ENCODE measurements at places on chromosomes 2 and 18.

DNA sequence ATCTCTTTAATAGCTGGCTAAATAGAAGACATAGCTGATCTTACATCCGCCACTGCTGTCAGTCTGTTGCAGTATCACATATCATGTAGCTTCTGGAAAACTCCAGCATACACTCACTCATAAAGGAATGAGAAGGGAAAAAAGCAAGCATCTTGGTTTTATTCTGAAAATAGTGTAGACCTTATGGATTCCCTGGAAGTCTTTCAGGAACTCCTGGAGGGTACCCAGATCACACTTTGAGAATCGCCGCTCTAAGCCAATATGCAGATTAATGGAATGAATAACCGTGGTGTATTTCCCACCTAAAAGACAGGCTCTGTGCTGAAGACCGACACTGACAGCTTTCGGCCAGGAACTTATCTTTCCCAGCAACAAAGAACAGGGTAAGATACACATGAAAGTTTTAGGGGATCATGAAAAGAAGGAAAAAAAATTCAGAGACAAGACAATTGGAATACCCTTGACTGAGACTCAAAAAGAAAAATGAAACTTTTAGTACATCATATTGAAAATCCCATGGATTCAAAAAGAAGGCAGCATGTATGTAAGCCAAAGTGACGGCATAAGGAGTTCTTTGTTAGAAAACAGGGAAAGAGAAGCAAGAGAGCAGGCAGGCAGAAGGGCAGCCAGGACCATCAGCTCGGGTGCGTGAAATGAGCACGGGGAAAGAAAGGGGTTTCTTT is 56.4 kb upstream of the SEC11C start:
- DNase-seq, result no peak

- DNase-seq, result no peak
Measured at GRCh38 chr2:189544318-189545042, 36.1 kb downstream of the SLC40A1 start.

DNA sequence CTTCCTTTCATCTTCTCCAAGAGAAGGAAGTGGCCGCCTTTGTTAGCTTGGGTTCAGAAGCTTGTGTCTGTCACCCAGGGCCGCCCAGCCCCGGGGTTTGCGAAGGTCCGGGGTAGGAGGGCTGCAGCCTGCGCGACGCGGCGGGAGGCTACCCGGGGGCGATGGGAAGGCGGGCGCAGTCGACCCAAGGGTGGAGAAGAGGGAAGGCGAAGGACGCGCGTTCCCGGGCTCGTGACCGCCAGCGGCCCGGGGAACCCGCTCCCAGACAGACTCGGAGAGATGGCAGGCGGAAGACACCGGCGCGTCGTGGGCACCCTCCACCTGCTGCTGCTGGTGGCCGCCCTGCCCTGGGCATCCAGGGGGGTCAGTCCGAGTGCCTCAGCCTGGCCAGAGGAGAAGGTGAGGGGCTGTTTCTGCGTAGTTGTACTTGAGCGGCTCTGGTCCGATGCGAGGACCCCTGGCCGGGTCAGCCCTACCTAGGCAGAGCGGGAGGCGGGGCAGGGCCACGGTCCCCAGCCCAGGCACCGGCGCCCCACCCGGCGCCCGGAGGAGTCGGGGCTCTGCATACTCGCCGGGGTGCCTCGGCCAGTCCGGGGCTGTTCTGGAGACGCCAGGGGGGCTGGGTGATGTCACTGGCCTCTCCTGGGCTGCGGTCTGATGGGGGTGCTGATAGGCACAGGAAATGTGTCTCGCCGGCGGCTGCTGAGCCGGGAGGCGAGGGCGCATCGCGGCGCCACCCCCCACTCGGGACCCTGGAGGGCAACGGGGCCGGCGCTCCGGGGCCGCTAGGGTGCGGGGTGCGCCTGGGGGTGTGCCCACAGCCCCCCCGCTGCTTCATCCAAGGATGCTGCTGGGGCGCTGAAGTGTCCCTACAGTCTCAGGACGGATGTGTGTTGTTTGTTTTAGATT is at the start of gene QPCT:
QPCT (plus strand) TSS at position 178 of the 909 bp plus-strand sequence; CDS start at position 280, 102 bp downstream.
- DNase-seq, result peak; percentile 49

GRCh38 chr2:171158790-171159371 is 1.8 kb downstream of the TLK1 start:
- no peak for DNase-seq

GRCh38 chr2:5668682-5669250 is 23.4 kb upstream of the SOX11 start:
- DNase-seq, result no peak

GRCh38 chr2:8571792-8572499 is 109.9 kb upstream of the ID2 start:
- no peak for DNase-seq

GRCh38 chr2:102144128-102144527 is 1.6 kb downstream of the IL1R1 start:
- no peak for DNase-seq

- no peak for DNase-seq
Measured at GRCh38 chr18:48007955-48008701, 77.7 kb upstream of the SMAD2 start.

GRCh38 chr2:226916669-226917068 is 80.8 kb downstream of the RHBDD1 start:
- DNase-seq, result no peak

GRCh38 chr2:174815526-174815925 is 51.3 kb upstream of the CHRNA1 start:
- no peak for DNase-seq

DNA sequence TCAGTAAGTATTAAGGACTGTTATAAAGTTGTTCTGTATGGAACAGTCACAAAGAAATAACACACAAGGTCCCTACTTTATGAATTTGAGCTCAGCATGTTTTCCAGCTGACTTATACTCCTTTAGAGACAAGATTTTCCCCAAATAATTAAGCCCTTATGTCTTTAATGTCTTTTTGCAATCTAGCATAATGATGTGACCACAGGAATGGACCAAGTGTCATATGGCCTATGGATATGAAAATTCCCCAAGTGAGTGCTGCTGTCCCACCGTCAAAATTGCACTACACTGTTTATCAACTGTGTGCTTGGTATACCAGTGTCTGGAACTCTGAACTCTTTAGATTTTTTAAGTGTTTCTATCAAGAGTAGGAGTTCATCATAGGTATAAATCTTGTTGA is 369.6 kb downstream of the PID1 start:
- no peak for DNase-seq

- no peak for DNase-seq
Measured at GRCh38 chr2:45890819-45891218, 239.3 kb downstream of the PRKCE start.

DNA sequence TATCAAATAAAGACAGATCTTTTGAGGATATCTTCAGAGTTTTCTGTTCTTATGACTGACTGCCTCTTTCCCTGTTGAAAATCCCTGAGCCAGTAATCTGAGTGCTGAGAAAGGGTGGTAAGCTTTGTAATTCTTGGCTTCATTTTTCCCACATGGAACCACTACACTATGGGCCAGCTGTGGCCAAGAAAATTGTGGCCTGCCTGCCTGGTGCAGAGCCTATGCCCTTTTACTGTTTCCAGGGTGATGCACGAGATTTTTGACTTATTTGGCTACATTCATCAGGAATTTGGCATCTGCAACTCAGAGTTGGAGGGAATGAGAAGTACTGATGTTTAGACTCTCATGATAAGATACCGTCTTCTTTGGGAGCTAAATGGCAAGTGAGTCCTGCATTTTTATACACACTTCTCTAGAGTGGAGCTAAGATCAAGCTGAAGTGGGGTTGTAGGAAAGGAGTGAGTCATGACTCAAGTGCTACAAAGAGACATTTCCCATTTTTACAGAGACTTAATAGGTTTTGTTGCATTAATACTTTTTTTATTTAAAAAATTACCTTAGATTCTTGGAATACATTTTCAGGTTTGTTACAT is 328.2 kb upstream of the CDH7 start:
- DNase-seq, result no peak

- no peak for DNase-seq
Measured at GRCh38 chr2:177075254-177075653, 137.3 kb upstream of the HNRNPA3 start.

GRCh38 chr2:155825876-155826275 is 506.6 kb downstream of the NR4A2 start:
- DNase-seq, result no peak

GRCh38 chr18:58232668-58233067 is 188.6 kb downstream of the NEDD4L start:
- DNase-seq, result no peak

DNA sequence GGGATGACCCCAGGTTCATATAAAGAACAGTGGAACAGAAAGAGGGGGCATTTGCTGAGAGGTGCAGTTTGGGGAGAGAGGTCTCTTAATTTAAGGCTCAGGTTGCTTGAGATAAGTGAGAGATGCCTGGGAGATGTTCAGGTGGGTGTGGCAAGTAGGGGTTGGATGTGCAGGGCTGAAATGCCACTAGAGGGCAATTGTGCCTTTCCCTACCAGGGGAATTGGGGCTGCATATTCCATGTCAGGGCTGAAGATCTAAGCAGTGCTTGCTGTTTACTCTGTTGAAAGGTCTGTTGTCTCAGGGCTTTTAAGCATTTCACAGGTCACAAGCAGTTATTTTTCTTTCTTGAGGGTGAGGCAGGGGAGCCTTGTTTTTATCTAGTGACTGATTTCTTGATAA is 7.8 kb downstream of the CCDC85A start:
- no peak for DNase-seq

GRCh38 chr2:45497355-45497754 is 113.7 kb downstream of the SRBD1 start:
- no peak for DNase-seq

DNA sequence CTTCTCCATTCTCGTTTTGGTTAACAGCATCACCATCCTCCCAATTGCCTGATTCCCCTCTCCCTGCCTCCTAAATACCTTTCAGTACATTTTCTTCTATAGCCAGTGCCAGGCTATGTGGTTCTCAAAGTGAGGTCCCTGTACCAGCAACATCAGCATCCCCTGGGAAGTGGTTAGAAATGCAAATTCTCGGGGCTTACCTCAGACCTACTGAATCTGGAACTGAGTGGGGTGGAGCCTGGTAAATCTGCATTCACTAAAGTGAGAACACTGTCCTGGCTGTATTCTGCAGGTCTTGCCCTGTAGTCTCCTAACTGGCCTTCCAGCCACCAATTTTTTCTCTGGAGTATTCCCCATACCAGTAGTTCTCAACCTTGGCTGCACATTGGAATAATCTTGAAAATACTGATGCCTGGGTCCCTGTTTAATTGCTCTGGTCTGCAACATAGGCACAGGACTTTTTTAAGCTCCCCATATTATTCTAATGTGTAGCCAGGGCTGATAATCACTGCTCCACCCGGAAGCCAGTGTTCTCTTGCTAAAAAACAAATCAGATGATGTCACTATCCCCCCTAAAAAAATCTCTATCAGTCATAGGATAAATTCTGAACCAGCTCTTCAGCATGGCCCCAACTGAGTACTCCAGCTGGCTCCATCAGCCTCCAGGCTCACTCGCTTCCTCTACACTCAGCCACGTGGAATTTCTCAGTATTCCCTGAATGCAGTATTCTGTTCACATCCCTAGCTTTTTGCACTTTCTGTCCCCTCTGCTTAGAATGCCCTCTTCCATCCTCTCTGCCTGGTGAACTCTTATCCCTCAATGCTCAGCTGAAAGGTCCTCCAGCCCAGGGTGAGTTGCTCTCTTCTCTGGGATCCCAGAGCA is 98.4 kb downstream of the CDK15 start:
- DNase-seq, result no peak

- DNase-seq, result no peak
Measured at GRCh38 chr2:224948859-224949258, 93.4 kb downstream of the DOCK10 start.

DNA sequence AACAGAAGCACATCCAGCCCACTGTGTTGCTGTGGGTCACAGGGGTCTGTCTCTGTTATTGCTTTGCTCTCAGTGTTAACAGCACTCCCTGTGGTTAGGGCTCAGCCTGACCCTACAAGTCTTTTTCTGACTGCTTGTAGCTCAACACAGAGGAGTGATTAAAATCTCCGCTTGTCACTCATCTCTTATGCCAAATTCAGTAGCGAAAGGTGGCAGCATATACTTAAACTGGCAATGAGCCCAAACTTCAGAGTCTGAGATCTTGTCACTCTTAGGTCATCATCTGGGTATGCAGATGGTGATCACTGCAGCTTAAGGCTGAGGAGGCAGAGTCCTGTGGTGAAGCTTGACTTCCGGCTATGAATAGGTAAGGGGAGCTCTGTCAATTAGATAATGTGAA is 63.3 kb upstream of the CSRNP3 start:
- no peak for DNase-seq

DNA sequence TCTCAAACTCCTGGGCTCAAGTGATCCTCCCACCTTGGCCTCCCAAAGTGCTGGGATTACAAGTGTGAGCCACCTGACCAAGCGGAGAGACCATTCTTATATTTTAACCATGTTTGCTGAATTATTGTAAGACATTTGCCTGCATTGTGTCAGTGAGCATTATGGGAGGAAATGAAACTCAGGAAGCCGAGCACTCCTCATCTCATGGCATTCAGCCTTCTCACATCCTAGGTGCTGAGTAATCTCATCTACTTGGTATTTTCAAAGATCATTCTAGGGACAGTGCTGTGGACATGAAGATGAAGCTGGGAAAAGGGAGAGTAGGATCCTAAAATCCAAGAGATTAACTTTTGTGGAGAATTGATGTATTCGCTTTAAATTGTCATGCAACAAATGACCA is 66.1 kb downstream of the NAPG start:
- DNase-seq, result no peak

GRCh38 chr18:25518716-25519053 is 166.7 kb upstream of the ZNF521 start:
- DNase-seq, result no peak

GRCh38 chr2:28750316-28751251 is 1.0 kb upstream of the PPP1CB start:
- DNase-seq, result no peak

GRCh38 chr2:16030206-16031057 is 90.1 kb downstream of the MYCN start:
- DNase-seq, result no peak

DNA sequence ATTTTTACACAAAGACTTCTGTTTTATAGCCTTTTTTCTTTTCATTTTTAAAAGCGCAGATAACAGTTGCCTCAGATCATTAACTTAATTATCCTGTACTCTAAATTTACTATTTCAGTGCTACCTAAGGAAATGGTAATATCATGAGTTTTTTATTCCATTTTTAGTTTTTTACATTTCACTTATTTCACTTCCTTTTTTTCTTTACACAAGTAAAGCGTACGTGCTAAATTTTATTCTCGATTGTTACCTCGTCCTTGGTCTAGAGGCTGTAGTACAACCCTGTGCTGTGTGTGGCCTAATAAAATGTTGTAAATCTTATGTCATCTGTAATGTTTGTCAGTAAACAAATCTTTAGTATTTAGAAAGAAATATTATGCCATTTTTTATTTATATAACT is 49.2 kb downstream of the CRIM1 start:
- no peak for DNase-seq

DNA sequence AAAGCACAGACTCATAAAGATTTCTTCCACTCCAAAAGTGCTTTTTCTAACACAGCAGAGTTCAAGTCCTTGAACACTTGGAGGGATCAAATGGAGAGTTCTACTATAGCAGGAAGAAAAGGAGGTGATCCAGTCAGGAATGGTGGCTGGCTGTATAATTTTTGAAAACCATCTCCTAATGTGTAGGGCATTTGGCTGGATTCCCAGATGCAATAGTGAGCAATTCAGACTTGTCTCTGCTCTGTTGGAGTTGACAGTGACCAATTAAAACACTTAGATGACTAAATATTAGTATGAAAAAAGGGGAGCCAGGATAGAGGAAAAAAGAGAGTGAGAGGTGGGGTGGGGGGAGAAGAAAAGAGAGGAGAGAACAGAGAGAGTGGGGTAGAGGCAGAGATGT is 5.3 kb upstream of the G6PC2 start:
- DNase-seq, result no peak

Data from stimulated activated CD4-positive, alpha-beta T cell treated with anti-CD3 and anti-CD28 coated beads, Interleukin-15, amount 100 ng/mL, for 1 hour (primary cell).